AG04450 (cell line): ENCODE measurements at places on chromosomes 3 and 15. TPM values are rescaled to one million over a fixed set of nuclear protein-coding genes. Genes with fewer than 3 reads are reported as not detected.

DNA sequence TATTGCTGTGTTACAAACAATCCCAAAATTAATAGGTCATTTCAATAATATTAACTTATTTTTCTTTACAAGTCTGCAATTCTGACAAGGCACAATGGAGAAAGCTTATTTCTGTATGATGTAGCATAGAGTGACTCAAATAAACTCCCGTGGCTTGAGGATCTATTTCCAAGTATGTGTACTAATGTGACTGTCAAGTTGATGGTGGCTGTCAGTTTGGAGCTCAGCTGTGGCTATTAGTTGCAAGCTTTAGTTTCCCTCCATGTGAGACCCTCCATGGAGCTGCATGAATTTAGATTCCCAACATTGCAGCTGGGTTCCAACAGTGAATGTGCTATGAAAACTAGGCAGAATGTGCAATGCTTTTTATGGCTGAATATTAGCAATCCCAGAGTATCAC lies 515.5 kb upstream of the GBE1 start:
- DNase-seq, result no peak

Gene SI
- polyA plus RNA-seq, result not detected in 2 replicates

Gene TRAIP
- 1.7 and 2.3 TPM in 2 replicates for polyA plus RNA-seq

DNA sequence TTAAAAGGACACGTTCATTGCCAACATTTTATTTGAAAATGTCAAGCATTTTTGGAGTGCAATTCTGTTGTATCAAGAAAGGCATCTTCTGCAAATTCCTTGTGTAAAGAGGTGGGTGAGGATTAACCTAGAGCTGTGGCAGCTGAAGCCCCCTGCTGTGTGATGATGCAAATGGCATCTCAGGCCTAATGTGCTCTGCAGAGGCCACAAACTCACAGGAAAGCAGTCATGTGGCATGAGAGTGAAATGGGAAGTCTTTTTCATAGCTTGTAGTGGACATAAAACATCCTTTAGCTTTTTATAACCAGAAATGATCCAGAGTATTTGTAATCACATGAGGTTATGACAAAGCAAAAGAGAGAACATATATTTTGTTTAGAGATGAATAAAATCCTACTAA lies 6.4 kb downstream of the CADM2 start:
- DNase-seq, result no peak

- DNase-seq, result no peak
Observed at GRCh38 chr3:149368201-149368673, 9.2 kb downstream of the TM4SF1 start.

DNA sequence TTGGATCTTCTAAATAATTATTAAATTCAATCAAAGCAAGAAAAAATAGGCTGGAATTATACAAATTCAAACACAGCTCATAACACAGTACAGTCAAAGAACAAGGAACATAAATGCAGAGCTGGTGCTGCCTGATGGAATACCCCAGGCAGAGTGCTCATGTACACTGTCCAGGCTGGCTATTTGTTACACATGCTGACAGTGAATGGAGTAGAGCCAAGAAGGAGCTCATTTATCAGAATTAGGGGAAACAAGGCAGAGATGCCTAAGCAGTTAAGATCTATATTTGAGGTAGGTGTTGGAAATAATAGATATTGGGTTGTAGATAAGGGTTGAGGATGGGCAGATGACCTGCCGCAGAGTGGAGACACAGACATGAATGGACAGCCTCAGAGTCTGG lies 788.2 kb upstream of the ARPP21 start:
- no peak for DNase-seq

DNA sequence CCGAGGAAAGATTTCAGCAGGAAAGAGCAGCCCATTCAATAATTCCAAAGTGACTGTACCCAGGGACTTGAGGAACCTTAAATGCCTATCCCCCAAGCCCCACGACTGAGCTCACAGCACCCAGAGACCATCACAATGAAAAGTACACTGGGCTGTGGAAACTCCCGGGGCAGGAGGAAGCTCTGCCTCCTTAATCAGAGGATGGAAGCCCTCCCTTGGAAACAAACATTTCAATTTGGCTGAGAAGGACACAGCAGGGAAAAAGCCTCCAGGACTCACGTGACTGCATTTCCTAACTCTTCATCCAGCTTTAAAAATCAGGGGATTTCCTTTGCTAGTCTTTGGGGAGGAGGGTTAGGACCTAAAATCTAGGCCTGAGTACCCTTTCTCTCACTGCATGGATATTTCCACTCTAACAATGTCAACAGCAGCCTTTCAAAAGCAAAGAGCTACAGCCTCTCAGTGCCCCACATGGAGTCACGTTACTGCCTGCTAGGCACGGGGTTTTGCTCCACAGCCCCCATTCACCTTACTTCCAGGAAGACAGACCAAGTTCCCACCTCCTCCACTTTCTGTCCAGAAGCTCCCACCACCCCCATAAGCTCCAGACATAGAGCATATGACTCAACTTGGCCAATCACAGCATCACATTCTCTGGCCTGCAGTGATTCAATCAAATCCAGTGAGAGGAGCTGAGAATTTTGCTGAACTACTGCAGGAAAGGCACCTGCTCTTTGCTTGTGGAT lies 68.9 kb upstream of the WNT5A start:
- no peak for DNase-seq

GRCh38 chr3:168876346-168877035 lies 780.8 kb upstream of the GOLIM4 start:
- DNase-seq, result no peak

Gene AMT
- polyA plus RNA-seq, result 5.5 and 7.0 TPM in 2 replicates

Gene ERICH6
- polyA plus RNA-seq, result not detected in 2 replicates

DNA sequence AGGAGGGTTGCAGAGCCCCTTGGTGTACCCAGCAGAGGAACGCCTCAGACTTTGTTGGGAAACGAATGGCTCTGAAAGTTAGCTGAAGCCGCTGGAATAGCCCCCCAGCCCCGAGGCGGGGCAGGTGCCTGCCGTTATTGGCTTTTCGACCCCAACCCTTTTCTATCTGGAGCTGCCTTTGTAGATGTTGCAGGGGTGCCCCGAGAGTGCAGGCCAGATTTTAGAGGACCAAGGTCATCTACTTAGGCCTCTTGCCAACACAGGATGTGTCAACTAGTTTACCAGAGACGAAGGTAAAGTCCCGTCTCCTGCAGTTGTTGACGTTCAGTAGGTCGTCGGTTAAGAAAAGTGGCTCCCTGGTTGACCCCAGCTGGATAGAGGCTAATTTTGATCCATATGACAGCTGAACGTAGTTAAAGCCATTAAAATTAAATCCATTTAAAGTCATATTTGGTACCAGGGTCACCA lies 579 bp upstream of the UBE3A start:
- no peak for DNase-seq

DNA sequence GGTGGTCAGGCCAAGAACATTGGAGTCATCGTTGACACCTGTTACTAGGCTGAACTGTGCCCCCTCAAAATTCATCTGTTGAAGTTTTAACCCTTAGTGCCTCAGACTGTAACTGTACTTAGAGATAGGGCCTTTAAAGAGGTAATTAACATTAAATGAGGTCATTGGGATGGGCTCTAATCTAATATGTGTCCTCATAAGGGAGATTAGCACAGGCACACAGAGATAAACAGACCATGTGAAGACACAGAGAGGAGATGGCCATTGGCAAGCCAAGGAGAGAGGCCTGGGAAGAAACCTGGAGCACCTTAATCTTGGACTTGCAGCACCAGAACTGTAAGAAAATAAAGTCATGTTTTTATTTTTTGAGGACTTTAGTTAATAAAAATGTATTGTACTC lies 59.6 kb downstream of the PLCL2 start:
- no peak for DNase-seq

GRCh38 chr3:63679186-63679585 lies 26.7 kb downstream of the SNTN start:
- DNase-seq, result no peak

Gene HDC
- polyA plus RNA-seq, result not detected in 2 replicates

GRCh38 chr3:66497985-66498671 lies 2.7 kb downstream of the LRIG1 start:
- no peak for DNase-seq

DNA sequence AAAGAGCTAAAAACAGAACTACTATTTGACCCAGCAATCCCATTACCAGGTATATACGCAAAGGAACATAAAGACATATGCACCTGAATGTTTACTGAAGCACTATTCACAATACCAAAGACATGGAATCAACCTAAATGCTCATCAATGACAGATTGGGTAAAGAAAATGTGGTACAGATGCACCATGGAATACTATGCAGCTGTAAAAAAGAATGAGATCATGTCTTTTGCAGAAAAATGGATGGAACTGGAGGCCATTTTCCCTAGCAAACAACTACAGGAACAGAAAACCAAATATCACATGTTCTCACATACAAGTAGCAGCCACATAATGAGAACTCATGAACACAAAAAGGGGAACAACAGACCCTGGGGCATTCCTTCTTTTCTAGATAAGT lies 208.9 kb upstream of the LRRFIP2 start:
- DNase-seq, result no peak

- no peak for DNase-seq
Observed at GRCh38 chr15:96329403-96329981, 1.0 kb upstream of the NR2F2 start.
